Natural killer cell treated with Interleukin-12 subunit alpha and Interleukin-12 subunit beta and Interleukin-15 and Interleukin-18, amount 100 ng/mL, for 72 hours (primary cell): ENCODE measurements at places on chromosomes 12 and 14. TPM values are rescaled to one million over a fixed set of nuclear protein-coding genes. Genes with fewer than 3 reads are reported as not detected.
A peak's percentile ranks its signal among the peaks of the same experiment; 100 is the strongest.

DNA sequence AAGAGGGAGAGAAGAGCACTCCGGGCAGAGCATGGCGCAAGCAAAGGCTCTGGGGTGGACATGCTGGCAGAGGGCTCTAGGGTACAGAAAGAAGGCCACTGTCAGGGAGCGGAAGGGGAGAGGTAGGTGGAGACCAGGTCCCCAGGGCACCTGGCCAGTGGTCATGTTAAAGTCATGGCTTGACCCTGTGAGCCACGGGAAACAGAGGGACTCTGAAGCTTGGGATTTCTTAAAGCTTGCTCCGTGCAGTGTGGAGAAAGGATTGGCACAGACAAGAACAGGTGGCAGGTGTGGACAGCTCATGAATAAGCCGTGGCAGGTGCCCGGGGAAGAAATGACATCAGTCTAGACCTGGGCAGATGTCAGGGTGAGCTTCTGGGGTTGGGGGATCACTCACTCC lies 413.8 kb downstream of the BCL11B start:
- no peak overlapping the region for H3K27ac ChIP-seq
- peaks cover 15% of the 10 kb centered on the region for H3K27me3 ChIP-seq
- DNase-seq, result no peak

GRCh38 chr14:66503532-66503931 lies 4.4 kb upstream of the GPHN start:
- H3K4me3 ChIP-seq, result no peak overlapping the region
- H3K4me1 ChIP-seq, result peaks cover 6% of the 10 kb centered on the region
- no peak overlapping the region for H3K27ac ChIP-seq

DNA sequence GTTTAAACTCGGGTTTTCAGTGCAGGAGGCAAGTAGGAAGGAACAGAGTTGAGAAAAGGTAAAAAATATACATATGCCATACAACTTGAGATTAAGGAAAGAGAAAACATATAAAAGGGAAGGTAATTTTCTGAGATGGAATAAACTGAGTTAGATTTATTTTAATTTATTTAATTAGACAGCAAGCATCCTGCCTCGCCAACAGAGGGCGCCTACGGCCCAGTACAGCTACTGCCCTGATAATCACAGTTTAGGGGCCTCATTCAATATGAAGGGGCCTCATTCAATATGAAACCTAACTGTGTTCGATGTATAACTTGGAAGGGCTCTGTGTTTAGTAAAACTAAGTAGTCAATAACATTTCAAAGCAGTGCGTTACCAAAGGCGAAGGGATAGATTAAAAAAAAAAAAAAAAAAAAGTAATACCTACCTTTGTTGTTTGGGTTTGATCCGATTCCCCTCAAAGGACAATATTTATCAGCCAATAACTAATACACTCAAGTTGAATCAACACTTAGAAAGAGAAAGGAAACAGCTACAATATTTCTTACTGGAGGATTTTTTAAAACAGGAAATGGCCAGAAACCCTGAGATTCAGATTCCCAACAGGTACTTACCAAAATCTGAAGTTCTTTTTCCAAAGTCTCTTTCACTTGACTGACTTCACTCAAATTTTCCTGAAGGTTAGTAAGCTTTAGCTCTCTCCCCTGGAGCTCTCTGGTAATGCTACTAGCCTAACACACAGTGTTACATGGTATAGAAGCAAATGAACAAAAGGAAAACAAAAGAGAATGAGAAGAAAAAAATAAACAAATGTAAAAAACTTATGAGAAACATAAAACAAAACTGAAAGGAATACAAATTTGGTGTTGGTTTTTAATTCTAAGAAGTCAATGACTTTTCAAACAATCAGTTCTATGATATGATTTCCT lies 70.0 kb upstream of the VPS33A start:
- peaks cover 25% of the 10 kb centered on the region for H3K36me3 ChIP-seq
- H3K27me3 ChIP-seq, result no peaks in the 10 kb centered on the region
- DNase-seq, result no peak
- peak overlapping the region; percentile 80 for H3K27ac ChIP-seq
- H3K4me3 ChIP-seq, result peak overlapping the region; percentile 23

DNA sequence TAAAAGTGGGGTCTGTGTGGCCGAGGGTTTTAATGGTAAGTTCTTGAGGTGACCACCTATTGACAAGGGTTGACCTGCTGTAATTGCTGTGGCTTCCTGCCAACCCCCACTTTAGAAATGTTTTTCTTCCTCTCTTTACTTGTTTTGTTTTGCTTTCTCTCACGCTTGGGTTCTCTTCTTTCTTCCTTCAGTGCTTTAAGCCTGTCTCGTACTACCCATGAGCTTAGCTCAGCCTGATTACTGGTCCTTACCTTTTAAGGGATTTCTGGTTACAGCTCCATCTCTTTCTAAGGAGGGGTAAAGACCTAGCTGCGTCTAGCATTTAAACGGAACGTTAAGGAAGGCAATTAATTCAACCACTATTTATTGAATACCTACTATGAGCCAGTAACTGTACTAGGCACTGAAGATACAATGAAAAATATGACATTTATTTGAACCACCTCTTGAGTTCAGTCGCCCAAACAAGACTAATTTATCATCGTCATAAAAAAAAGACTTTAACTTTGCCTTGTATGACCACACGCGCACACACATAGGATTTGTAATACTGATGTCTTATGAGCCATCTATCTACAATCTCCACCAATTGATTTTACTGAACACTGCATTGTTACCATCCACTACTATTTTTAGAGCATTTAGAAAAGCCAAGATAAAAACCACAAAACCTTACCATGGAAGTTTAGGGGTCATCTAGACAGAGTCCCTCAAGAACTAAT lies 888 bp upstream of the PPP1R12A start:
- H3K27me3 ChIP-seq, result no peaks in the 10 kb centered on the region
- H3K4me1 ChIP-seq, result peaks cover 36% of the 10 kb centered on the region
- H3K27ac ChIP-seq, result peak overlapping the region; percentile 91
- H3K36me3 ChIP-seq, result no peaks in the 10 kb centered on the region
- H3K4me3 ChIP-seq, result peak overlapping the region; percentile 93
- DNase-seq, result no peak

Gene LTBP2
- total RNA-seq, result 0.55 TPM

Gene EIF2S3B
- 0.45 TPM for total RNA-seq

Gene KRT75
- not detected for total RNA-seq

Gene SRGAP1
- 0.19 TPM for total RNA-seq

Gene KRT78
- total RNA-seq, result not detected

Gene KIF26A
- total RNA-seq, result not detected

Gene KLHL33
- total RNA-seq, result 0.43 TPM
